ENCODE measurements at places on chromosomes 7 and 10.
A peak's percentile ranks its signal among the peaks of the same experiment; 100 is the strongest.

DNA sequence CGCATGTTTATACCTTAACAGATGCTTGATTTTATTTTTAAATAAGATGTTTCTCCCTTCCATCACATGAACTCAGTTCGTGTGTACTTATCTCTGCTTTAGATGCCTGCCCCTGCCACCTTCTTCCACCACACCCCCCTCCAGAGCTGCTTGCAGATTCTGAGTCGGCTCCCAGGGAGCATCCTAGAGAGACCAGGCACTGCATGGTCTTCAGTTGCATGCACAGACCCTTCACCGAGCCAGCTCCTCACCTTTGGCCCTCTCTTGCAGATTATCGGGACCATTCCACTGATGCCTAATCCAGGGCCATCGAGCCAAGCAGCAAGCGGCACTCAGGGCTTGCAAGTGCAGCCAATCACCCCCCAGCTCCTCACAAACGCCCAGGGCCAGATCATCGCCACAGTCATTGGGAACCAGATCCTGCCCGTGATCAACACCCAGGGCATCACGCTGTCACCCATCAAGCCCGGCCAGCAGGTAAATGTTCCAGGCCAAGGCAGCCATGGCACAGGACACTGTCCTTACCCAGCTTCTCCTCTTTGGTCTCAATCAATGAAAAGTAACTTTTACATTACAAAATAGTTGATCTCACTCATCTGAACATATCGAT lies 133.3 kb upstream of the YAE1 start:
- no peak for DNase-seq

GRCh38 chr10:124741922-124742412 lies 2.2 kb downstream of the FAM53B start:
- DNase-seq = peak; percentile 9

- DNase-seq = no peak
Measured at GRCh38 chr10:21421016-21421415, 104.5 kb downstream of the SKIDA1 start.

DNA sequence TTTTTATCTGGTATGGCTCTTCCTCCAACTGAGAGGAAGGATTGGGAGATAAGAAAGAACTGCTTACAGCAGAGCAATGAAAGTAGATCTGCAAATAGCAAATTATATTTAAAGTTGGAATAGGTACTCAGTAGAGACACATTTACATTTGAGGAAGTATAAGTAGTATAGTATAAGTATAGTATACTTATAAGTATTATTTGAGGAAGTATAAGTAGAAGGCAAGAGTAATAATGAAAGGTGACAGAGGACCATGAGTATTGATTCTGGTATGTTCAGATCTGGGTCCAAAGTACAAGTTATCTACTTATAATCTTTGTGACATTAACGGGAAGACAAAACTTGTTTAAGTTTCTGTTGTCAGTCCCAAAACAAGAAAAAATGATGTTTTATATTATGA lies 527.6 kb upstream of the SORCS1 start:
- DNase-seq = peak; percentile 38

- no peak for DNase-seq
Measured at GRCh38 chr7:4058158-4058557, 623.9 kb upstream of the FOXK1 start.

GRCh38 chr7:91098566-91098965 lies 165.7 kb upstream of the FZD1 start:
- DNase-seq = no peak

GRCh38 chr7:94190599-94191061 lies 186.5 kb upstream of the BET1 start:
- DNase-seq = no peak

DNA sequence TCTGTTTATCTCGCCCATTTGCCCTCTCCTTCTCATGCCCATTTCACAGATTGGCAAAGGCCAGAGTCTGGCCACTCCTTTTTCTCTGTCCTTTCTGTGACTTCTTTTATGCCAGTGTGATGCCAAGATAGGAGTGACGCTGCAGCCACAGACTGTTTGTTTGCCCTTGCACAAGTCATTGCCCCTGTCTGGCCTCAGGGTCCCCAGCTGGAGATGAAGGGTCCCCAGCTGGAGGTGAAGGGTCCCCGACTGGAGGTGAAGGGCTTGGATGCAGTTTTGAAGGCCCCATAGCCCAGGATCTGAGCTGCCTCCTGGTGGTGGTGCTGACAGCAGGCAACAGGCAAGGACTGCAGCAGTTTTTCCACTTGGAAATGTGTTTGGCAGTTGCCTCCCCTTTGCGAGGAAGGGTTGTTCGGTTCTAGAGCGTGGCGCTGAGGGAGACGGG lies 50.8 kb upstream of the SLC29A3 start:
- DNase-seq = no peak

- no peak for DNase-seq
Measured at GRCh38 chr10:116245156-116245555, 27.9 kb downstream of the GFRA1 start.

DNA sequence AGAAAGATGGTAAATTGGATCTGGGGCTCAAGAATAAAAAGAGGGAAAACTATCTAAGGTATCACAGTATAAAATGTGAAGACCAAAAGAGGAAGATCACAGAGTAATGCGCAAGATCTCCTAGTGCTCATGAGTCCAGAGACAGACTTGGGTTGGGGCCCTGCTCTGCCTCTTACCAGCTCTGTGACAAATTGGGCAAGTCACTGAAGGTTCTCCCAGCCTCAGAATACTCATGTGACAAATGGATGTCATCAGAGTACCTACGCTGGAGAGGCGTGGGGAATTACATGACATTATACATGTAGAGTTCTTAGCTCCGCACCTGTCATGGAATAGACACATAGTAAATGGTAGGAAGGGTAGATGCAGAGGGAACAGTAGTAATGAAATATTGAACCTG lies 124.4 kb downstream of the DOCK4 start:
- peak; percentile 99 for DNase-seq

GRCh38 chr10:12717981-12718707 lies 283.4 kb downstream of the CCDC3 start:
- DNase-seq = no peak

GRCh38 chr7:121909716-121910345 lies 36.9 kb downstream of the PTPRZ1 start:
- no peak for DNase-seq

DNA sequence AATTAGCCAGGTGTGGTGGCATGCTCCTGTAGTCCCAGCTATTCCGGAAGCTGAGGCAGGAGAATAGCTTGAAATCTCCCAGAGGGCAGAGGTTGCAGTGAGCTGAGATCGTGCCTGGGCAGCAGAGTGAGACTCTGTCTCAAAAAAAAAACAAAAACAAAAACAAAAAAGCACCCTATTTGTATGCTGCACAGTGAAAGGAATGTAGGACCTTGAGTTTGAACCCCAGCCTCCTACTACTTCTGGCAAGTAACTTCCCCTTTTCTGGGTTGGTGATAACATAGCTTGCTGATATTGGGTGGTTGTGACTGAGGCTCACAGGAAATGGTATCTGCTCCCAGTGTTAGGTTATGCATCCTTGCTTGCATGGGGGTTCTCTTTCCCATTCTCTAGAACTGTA lies 205.3 kb downstream of the BUB3 start:
- DNase-seq = no peak

DNA sequence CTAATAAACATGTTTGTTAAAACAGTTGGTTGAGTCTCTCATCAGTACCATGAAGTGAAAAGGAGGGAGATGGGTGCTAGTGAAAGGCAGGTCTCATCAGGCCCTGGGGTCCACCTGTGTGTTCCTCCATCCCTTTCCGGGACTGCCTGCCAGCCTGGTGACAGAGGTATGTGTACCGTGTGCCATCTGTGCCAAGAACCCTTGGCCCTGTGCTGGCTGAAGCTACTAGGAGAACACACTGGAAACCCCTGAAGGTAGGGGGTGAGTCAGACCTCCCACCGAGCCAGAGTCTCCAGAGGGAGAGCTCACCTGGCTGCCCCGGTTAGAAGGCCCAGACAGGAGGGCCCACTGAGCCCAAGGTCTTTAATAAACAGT lies 2.3 kb downstream of the DDIT4 start:
- no peak for DNase-seq

Data from inflammatory macrophage treated with lipopolysaccharide for 4 hours (primary cell).